H4 (cell line): ENCODE measurements at places on chromosomes 2 and 18.
A peak's percentile ranks its signal among the peaks of the same experiment; 100 is the strongest.

GRCh38 chr18:63142594-63143225 lies 176.9 kb downstream of the BCL2 start:
- DNase-seq: no peak

GRCh38 chr18:11392980-11393885 lies 216.2 kb upstream of the SLC35G4 start:
- DNase-seq: no peak

- no peak for DNase-seq
Measured at GRCh38 chr2:46720592-46721185, 194.9 kb downstream of the MCFD2 start.

GRCh38 chr18:28136071-28136470 lies 40.9 kb downstream of the CDH2 start:
- DNase-seq: no peak

GRCh38 chr2:134408386-134408785 lies 154.5 kb downstream of the MGAT5 start:
- DNase-seq: peak; percentile 23

DNA sequence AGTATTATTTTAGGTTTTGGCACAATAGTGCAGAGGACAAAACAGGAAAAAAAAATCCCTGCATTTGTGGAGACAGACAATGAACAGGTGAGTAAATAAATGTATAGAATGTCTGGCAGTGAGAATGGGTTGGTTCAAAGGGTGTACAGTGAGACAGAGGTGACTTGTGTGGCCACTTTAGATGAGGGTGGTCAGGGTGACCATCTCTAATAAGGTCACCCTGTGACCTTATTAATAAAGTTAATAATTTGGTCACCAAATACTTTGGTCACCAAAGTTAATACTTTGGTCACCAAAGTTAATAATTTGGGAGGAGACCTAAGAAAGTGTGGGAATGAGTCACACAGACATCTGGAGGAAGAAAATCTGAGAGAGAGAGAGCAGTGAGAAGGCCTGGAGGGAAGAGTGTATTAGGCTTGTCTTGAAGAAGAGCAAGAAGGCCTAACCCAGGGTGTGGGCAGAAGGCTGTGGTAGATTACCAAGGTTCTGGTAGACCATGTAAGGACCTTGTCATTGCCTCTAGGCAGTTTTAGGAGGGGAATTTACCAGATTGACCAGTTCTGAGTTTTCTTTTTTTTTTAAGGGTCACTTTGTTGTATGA lies 1368.4 kb upstream of the CELF4 start:
- DNase-seq: no peak

- DNase-seq: no peak
Measured at GRCh38 chr18:420661-421246, 79.7 kb downstream of the COLEC12 start.
